Right lung (tissue), 10 donors: ENCODE measurements at places on chromosomes 12 and 14. TPM values are rescaled to one million over a fixed set of nuclear protein-coding genes. Genes with fewer than 3 reads are reported as not detected.

The GPN3 gene
- 27.6 TPM for polyA plus RNA-seq

DNA sequence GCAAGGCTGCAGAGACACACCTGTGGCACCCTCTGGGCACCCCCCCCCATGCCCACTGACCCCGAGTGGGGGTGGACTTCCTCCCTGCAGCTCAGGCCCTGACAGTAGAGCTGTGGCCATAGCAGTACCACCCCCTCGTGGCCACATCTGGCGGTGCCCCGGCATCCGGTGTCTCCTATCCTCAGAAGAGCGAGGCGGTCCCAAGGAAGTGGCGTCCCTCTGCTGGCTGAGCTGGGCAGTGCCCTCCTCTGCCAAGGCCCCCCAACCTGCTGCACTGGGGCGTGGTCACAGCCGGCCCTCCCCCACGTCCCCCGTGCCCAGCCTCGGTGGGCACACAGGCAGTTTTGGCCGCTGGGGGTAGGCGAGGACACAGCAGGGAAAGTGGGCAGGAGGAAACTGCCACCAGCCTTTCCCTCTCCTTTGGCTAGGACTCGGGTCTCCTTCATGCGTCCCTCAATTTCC lies 6.0 kb upstream of the SLC6A12 start:
- DNase-seq = no peak

The PROX2 gene
- polyA plus RNA-seq = 2.3 TPM

- DNase-seq = no peak
Measured at GRCh38 chr12:105590571-105590970, 260.1 kb downstream of the C12orf75 start.

The ALG10B gene
- polyA plus RNA-seq = 16.7 TPM

- DNase-seq = no peak
Measured at GRCh38 chr12:129607756-129608155, 296.1 kb downstream of the TMEM132D start.

The PLA2G1B gene
- 0.87 TPM for polyA plus RNA-seq

- DNase-seq = no peak
Measured at GRCh38 chr12:102062419-102062806, 622 bp upstream of the WASHC3 start.

DNA sequence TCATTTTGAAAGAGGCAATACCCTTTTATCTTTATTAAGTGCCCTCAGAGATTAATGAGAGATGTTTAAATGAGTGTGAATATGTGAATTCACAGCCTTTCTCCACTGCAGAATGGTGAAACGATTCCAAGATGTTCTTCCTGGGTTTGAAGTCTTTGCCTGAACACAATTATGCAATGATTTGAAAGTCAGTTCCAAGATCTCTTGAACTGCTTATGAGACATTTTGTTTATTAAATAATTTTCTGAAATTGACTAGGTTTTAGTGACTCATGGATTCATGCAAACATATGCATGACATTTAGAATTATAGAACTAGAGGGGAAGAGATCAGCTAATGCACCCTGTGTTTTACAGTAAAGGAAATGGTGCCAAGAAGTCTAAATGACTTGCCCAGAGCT lies 118.1 kb upstream of the SLC38A2 start:
- DNase-seq = peak; percentile 47

The SYT10 gene
- polyA plus RNA-seq = 0.03 TPM

GRCh38 chr14:50839691-50840090 lies 8.7 kb upstream of the NIN start:
- no peak for DNase-seq

DNA sequence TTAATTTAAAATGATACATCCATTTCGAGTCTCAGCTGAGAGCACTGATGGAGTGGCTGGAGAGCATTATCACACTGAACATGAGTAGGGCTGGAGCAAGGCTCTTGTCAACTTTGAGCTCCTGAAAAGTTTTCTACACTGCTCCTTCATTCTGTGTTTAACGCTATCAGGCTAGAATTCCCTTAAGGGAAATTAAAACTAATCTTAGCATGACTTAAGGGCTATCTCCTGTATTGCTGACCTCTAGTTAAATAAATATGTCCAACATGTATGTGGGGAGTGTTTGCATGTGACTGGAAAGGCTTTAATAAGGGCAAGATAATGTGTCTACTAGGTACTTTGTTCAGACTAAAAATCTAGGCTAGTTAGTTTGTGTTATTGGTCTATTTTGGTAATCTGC lies 116.7 kb upstream of the CAND1 start:
- DNase-seq = no peak

GRCh38 chr14:22613736-22614239 lies 15.7 kb downstream of the ABHD4 start:
- no peak for DNase-seq

DNA sequence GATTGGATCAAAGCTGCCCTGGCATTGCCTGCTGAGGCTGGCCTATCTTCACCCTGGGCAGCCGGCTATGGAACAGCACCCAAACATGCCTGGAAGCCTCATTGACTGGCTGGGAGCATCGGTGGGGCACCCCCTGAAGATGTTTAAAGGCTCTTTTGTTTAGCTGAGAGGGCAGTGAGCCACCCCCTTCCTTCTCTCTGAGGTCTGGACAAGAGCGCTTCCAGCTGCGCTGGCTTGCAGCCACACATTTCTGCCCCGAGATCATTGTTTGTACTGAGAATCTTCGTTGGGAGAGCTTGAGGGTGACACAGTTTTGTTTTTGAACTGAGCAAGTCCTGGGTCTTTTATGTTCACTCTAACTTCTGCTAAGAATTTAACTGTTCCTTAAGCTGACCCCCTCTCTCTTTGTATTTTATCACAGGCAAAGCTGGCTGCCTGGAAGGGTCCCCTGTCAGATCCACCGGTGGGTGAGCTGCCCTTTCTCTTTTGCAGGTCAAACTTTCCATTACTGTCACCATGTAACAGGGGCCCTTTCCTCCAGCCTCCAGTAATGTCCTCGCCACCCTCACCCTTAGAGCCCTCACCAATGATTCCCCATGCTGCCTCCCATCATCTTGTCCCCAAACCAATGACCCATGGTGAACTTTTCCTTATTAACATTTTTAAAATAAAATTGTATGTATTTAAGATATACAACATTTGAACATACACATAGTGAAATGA lies 212.2 kb downstream of the KIF26A start:
- peak; percentile 82 for DNase-seq

- DNase-seq = no peak
Measured at GRCh38 chr12:61301817-61302216, 958.4 kb upstream of the USP15 start.

- no peak for DNase-seq
Measured at GRCh38 chr12:25734529-25735180, 181.6 kb upstream of the LMNTD1 start.

DNA sequence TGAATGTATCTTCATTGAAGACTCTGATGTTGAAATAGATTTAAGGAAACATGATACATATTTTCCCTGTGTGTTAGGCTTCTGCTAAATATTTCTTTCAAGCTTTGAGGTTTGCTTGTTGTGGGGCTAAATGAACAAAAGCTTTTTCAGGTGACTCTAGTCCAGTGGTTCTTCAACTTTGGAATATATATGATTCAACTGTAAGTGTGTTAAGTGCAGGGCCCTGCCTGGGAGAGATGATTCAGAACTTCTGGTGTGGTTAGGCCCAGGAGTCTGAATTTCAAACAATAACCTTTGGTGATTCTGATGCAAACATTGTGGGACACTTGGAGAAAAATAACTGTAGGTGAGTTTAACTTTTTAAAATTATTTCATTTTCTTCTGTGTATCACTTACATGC lies 93.0 kb downstream of the TRHDE start:
- no peak for DNase-seq

- no peak for DNase-seq
Measured at GRCh38 chr14:104155513-104155912, 17.1 kb downstream of the KIF26A start.

DNA sequence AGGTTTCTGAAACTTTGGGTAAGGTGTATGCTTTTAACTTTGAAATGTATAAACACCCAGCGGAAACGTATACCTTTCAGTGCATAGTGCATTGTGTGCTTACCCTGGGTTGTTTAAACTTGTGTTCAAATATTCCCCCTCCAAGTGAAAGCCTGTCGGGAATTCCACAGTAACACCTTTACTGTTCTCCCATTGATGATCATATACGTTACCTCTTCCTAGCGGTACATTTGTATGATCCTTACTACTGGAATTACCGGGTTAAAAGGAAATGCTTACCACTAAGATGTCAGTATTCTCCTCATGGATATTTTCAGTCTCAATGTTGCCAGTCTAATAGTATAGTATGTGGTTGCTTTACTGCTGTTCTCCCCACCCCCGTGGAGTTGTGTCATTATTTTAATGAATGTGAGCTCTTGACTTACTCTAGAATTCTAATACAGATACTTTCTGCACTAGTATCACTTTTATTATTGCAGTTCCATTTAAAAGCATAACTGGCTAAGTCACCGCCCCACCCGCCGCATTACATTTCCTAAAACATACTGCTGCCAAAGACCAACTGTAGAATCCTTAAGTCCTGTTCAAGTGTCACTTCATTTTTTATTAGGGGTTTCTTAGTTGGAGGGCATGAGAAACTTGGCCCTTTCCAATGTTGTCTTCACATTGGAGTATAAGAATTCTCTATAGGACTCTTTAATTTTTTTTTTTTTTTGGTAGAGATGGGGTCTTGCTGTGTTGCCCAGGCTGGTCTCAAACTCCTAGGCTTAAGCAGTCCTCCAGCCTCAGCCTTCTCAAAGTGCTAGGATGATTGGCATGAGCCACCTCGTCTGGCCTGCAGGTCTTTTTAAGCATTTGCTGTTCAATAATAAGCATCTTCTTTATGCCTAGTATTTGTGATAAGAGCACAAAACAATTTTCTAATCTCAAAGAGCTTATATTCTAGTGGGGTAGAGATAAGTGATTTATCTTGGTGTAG lies 24.9 kb downstream of the NUDT4 start:
- DNase-seq = no peak

GRCh38 chr12:3253682-3254275 lies 176.6 kb downstream of the TSPAN9 start:
- no peak for DNase-seq

GRCh38 chr12:90253674-90254181 lies 545.1 kb upstream of the ATP2B1 start:
- no peak for DNase-seq

- DNase-seq = no peak
Measured at GRCh38 chr12:6790496-6791150, 1.3 kb downstream of the CD4 start.

The GLT8D2 gene
- 29.0 TPM for polyA plus RNA-seq

DNA sequence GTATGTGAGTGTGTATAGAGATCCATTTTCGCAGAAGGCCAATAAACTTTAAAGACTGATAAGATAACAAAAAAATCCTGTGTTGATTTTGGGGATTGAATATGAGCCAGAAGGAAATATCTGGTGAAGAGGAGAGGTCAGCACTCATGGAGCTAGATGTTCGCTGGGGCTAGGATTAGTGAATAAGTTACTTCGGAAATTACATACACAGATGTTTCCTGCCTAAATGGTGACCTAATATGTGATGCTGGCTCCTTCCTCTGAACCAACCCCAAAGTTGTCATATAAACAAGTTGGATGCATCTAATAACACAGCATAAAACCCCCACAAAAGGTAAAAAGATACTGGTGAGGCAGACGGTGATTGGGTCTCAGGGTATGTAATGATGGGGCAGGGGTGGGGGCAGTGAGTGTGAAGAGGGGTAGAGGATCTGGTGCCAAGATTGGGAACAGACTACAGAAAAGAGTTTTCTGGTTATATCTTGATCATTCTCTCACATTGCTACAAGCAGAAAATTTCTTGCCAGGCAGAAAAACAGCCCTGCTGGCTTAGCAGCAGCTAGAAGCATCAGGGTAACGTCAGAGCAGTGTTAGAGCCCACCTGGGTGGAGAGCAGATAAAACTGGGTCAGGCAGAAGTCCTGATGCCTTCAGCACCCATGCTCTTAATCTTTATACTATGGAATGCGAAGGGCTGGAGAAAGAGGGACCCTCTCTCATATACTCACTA lies 140.4 kb upstream of the GZMB start:
- DNase-seq = peak; percentile 85

The TMEM119 gene
- 41.7 TPM for polyA plus RNA-seq

DNA sequence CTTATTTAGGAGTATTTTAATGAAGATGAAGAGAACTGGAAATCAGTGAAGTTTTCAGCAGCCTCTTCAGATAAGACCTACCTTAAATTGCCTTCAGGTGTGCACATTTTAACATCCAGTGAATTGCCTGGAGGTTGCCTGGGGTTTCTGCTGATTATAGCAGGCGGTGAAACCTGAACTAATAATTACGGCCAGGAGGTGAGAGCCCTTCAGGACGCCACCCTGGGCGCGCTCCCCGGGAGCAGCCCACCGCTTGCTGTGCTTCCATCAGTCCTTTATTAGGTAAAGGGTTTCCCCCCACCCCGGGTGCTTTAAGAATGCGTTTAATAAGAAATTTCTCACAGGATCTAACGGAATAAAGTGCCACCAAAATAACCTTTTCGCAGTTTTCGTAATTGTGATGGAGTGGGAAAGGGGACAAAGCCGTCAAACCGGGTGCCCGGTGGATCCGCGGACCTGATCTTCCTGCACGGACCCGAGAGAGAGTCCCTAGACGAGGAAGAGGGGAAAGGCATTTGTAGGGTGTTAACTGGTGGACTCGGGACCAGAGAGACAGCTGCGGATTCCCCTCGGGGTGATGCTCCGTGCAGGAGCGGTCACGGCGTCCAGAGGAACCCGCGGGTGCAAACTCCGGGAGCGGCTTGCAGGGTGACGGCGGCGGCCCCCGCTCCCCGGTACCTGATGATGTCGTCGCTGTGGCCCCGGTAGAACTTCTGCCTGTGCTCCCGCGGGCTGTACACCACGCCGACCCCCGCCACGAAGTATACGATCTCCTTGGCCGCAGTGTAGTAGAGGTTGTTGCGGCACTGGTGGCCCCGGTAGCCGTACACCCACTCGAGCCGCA lies 902 bp downstream of the EML5 start:
- no peak for DNase-seq

GRCh38 chr12:132783917-132784531 lies 22.4 kb upstream of the ANKLE2 start:
- no peak for DNase-seq

The C12orf50 gene
- 0.51 TPM for polyA plus RNA-seq

DNA sequence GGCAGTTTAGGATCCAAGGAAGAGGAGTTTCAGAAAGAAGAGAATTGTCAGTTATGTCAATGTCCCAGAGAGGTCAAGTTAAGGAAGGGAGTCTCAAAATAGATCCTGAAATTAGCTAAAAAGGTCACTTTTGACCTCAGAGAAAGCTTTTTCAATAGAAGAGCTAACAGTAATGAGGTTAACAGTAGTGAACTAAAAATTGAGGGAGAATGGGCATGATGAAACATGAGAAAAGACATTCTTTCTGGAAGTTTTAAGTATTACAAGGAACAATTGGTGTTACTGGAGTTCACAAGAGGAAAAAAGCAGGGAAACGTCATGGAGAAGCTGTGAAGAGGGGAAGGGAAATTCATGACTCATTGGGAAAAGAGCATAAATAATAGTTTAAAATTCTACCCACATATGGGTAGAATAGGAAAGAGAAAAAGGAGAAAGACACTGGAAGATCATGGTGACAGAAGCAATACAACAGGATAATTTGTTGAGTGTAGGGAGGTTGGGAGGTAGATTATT lies 381.2 kb upstream of the FAR2 start:
- no peak for DNase-seq

- DNase-seq = no peak
Measured at GRCh38 chr12:91974541-91975085, 171.0 kb downstream of the BTG1 start.
